Activated naive CD4-positive, alpha-beta T cell treated with anti-CD3 and anti-CD28 coated beads for 36 hours (primary cell): ENCODE measurements at places on chromosomes 11 and 22. TPM values are rescaled to one million over a fixed set of nuclear protein-coding genes. Genes with fewer than 3 reads are reported as not detected.

- DNase-seq: peak; percentile 74
These were observed 470 bp downstream of the C11orf98 start for GRCh38 chr11:62664405-62665074.

GRCh38 chr11:32034680-32035079 is 56.2 kb upstream of the RCN1 start:
- DNase-seq: no peak

- DNase-seq: no peak
These were observed 491.9 kb downstream of the OPCML start for GRCh38 chr11:133040289-133040900.

GRCh38 chr11:19311308-19312030 is 70.7 kb upstream of the E2F8 start:
- peak; percentile 60 for DNase-seq

DNA sequence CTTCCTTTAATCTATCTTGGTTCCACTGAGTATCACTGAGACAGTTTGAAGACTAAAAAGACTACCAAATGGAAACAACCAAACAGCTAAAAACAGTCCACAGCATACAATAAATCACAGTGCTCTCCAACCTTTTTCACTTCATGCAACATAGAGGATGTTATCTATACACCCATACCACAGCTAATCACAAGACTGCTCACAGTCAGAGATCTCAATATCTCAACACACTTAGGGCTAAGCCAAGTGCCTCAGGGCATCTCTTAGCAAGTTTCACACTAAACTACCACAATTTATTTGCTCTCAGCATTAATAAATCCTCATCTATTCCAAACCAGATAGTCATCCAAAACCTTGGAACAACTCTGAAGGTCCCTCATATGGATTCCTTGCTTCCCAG is 129.4 kb downstream of the SBF2 start:
- DNase-seq: no peak

GRCh38 chr11:23749762-23750430 is 747.0 kb upstream of the LUZP2 start:
- no peak for DNase-seq

GRCh38 chr11:34910817-34911216 is 5.4 kb downstream of the APIP start:
- DNase-seq: no peak

DNA sequence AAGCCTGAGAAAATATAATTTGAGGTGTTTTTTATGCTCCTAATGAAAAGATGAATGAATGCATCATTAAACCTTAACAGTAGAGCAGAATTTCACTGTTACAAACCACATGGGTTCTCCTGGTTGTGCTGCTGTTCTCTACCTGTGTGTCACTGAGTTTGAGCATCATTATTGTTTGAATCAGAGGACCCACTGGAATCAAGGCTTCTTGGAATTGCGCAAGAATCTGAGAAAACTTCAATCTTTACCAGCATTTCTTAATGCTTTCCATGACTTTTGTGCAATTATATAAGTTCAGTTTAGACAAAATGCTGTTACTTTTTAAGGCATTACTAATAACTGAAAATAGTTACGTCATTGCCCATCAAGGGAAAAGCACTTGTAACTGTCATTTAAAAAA is 18.8 kb upstream of the RBX1 start:
- DNase-seq: no peak

DNA sequence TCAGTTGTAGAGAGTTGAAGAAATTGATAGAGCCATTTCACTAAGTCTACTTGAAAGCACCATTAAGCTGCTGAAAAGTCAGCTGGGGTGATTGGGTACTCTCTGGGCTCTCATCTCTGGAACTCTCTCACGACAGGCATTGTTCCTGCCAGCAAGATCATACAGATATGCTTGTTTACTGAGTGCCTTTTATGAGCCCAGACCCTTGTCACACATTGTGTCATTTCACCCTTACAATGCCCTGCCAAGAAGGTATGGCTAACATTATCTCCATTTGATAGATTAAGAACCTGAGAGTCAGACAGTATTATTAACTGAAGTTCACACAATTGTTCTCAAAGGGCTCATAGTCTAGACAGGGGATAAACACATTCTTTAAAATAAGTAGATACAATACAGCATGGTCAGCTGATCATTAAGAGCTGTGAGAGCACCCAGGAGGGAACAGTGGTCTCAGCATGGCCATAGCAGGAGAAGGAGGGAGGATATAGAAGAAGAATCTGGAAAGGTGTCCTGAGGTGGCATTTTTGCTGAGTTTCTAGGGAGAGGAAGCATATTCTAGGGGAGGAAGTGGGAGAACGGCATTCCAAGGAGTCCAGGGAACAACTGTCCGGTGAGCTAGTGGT is 580.5 kb downstream of the INSC start:
- DNase-seq: no peak

- DNase-seq: no peak
These were observed 131.9 kb downstream of the SHANK2 start for GRCh38 chr11:71120471-71120896.

DNA sequence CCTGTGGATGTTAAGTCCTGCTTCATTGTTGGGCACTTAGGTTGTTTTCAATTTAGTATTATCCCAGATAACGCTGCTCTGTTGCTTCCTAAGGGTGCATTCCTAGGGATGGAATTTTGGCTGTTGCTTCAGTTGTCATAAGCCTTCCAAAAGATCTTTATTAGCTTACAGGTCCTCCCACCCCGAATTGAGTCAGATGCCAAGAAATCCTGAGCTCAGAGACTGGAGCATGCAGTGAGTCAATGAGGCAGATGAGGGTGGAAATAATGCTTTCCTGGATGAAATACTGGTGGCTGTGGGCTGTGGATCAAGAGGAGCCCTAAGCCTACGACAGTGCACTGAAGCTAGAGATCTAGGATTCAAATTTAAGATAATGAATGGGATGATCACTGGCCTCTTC is 10.7 kb upstream of the IL18BP start:
- DNase-seq: no peak

DNA sequence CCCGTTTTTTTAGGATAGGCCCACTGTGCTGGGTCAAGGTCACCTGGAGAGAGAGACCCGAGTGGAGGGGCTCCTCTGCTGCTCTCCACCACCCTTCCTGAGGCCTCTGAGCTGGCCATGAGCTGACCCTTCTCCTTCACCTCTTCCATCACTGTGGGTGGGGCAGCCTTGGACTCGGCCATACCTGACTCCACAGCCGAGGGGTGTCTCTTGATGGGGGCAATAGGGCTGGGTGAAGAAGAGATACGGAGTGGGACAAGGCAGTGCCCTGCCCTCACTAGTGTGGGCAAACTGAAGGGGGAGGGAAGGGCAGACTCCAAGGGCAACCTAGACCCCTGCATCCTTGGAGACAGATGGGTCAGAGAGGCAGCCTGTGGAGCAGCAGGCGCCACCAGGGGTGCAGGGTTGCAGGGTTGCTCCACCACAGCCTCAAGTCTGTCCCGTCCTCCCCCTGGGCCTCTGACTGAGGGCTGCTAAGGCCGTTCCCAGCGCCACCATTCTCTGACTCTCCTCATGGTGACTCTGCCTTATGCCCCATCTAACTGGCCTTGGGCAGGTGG is 20.1 kb upstream of the NECTIN1 start:
- DNase-seq: no peak

- peak; percentile 86 for DNase-seq
These were observed 25.6 kb downstream of the ARRB1 start for GRCh38 chr11:75325713-75326438.

- no peak for DNase-seq
These were observed 26.7 kb downstream of the SERGEF start for GRCh38 chr11:17986007-17986710.

GRCh38 chr11:7982582-7983119 is 4.5 kb upstream of the EIF3F start:
- DNase-seq: no peak

- no peak for DNase-seq
These were observed 108.3 kb upstream of the PARVA start for GRCh38 chr11:12269104-12269441.

DNA sequence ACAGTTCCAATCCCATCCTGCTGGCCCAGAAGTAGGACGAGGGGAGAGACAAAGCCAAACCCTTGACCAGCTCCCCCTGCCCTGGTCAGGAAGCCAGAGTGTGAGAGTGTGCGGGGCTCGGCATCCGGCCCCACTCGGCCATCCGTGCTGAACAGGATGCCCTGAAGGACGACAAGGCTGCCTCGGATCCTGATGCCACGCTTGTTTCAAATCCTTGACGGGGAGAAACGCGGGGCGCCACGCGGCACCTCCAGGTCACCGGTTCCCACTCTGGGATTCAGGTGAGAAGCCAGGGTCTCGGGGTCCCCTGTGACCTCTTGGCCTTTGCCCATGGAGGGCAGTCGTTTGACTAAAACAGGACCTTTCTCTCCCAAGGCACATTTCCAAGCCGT is 167.8 kb downstream of the BRD1 start:
- DNase-seq: no peak

DNA sequence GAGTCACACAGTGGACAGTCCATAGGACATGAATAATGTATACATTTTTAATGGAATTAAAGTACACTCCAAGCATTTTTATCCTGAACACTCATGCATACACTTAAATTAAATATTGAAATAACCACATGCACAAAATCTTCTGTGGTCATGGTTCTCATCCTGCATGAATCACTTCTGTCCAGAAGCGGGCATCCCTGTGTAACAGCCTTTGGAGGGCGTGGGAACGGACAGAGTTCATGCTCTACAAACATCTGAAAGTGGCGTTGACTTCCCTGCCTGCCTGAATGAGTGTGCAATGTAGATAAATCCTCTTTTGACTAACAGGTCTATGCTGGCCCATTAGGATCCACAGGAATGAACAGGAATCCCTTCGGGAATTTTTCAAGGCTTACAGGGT is 780.2 kb downstream of the BRD1 start:
- no peak for DNase-seq

- DNase-seq: peak; percentile 64
These were observed 20.2 kb upstream of the TREH start for GRCh38 chr11:118699506-118700220.

DNA sequence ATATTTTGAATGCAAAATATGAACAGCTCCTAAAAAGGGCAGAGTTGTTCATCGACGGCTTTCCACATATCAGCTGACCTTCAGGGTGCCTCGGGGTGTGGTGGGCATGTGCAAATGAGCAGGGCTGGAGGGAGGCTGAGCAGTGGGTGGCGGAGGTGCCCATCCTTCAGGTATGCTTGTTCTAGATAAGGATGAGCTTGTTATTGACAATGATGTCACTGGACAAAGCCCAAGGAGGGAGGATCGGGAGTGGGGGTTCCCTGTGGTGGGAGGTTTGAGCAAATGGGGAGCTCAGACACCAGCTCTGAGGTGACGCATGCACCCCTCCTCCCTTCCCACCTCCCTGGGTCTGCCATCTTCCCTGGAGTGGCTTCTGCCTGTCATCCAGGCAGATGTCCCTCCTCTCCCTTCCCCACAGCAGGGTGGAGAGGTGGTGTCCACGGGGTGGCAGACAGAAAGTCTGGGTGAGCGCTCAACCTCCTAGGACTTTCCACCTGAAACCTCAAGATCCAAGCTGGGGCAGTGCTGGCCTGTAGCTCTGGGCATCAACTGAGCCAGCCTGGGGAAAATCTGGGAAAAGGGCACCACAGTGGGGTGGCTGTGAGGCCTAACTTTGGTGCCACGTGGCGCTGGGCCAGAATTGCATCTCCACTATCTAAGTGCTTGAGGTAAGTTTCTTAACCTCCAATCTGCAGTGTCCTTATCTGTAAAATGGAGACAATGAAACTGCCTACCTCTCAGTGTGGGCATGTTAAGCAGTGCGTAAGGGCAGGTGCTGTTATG is 106.3 kb upstream of the THY1 start:
- DNase-seq: no peak

DNA sequence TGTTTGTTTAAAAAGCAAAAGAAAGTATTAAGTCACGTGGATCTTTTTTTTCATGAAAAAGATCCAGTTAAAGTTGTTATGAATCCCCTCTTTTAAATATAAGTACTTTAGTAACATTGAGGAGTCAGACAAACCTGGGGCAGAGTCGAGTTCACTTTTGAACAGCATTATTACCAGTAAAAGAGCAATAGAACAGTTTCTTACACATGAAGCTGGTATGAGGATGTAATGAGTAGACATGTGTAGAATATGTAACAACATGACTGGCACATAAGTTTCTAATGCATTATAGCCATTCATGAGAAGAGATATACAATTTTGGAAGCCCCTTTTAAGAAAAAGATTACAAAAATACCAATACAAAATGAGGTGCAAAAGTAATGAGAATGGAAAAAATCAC is 7.6 kb upstream of the MUC15 start:
- no peak for DNase-seq

- no peak for DNase-seq
These were observed 61.2 kb downstream of the MPPED1 start for GRCh38 chr22:43473031-43473430.

GRCh38 chr11:1401656-1402221 is 12.0 kb downstream of the BRSK2 start:
- DNase-seq: peak; percentile 56

GRCh38 chr11:127552446-127552845 is 551.9 kb upstream of the KIRREL3 start:
- no peak for DNase-seq

DNA sequence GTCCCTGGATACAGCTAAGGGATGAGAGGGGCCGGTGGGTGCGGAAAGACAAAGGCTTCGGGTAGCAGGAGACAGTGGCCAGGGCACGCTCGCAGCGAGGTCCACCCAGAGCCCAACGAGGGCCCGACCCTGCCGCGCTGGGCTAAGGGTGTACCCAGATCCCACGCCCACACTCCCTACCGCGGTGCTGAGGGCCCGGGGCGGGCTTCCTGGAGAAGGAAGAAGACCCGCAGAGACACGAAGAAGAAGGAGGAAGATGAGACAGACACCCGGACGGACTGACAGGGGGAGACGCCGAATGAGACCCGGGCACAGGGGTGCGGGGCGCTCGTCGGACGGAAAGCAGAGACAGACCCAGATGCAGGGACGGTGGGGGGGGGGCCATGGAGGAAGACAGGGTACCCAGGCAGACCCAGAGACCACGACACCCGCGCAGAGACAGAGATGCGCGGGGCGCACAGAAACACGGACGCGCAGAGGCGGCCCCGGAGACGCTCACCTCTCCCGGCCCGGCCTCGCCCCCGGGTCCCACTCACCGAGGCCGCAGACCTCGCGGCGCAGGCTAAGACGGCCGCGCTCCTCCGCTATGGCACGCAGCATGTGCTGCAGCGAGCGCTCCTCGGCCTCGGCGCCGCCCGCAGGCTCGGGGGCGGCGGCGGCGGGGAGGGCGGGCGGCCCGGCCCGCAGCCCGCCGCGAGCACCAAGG is 437 bp downstream of the KIAA0930 start:
- peak; percentile 34 for DNase-seq

Gene DDIAS
- 18.0 TPM for total RNA-seq

Gene TBX1
- not detected for total RNA-seq

Gene KDM4D
- 1.7 TPM for total RNA-seq

Gene CABP4
- total RNA-seq: 1.4 TPM

Gene MOGAT2
- not detected for total RNA-seq

Gene MRGPRE
- total RNA-seq: not detected

Gene MS4A6E
- not detected for total RNA-seq

Gene HOATZ
- not detected for total RNA-seq

Gene OR4C46
- not detected for total RNA-seq

Gene TCN2
- total RNA-seq: 0.19 TPM

Gene TEX12
- not detected for total RNA-seq
